ENCODE measurements at places on chromosomes 6 and 20.

GRCh38 chr20:17137692-17138091 lies 89.1 kb upstream of the PCSK2 start:
- DNase-seq, result no peak

GRCh38 chr20:21303872-21304586 lies 898 bp downstream of the XRN2 start:
- no peak for DNase-seq

- DNase-seq, result no peak
Observed at GRCh38 chr20:59902470-59902869, 31.0 kb downstream of the SYCP2 start.

- DNase-seq, result no peak
Observed at GRCh38 chr20:14555676-14556075, 218.3 kb upstream of the FLRT3 start.

GRCh38 chr6:148779142-148779562 lies 32.3 kb downstream of the UST start:
- DNase-seq, result no peak

DNA sequence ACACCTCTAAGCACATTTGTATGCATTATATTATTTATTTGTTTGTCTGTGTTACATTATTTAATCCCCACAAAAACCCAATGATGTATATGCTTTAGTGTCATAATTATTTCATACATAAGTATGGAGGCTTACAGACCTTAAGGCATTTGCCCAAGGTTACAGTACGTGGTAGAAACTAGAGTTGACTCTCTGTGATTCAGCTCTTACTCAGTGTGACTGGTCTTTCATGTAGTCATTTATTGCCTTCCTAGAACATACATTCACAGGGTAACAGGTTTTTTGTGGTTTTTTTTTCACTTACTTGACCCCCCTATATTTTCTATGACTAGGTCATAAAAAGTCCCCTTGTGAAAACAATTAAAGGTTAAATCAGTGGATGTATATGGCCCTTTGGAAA lies 566.8 kb downstream of the TFAP2A start:
- DNase-seq, result no peak

DNA sequence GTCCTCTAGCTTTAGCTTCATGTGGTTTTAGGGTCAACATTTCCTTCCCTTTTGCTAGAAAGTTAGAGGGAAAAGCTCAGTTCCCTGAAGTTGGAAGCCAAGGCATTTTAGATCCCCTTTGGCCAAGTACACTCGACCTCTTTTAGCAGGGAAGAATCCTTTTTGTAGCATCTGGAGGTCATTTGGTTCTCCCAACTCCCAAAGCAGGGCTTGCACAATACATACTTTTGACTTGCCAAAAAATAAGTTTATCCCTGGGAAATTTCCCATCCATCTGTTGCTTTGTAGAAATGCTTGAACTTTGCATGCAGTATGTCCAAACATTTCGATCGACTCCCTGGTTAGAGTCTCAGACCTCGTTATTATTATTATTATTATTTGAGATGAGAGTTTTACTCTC lies 4.6 kb upstream of the EDEM2 start:
- no peak for DNase-seq

- DNase-seq, result no peak
Observed at GRCh38 chr20:40631119-40631631, 57.9 kb downstream of the MAFB start.

DNA sequence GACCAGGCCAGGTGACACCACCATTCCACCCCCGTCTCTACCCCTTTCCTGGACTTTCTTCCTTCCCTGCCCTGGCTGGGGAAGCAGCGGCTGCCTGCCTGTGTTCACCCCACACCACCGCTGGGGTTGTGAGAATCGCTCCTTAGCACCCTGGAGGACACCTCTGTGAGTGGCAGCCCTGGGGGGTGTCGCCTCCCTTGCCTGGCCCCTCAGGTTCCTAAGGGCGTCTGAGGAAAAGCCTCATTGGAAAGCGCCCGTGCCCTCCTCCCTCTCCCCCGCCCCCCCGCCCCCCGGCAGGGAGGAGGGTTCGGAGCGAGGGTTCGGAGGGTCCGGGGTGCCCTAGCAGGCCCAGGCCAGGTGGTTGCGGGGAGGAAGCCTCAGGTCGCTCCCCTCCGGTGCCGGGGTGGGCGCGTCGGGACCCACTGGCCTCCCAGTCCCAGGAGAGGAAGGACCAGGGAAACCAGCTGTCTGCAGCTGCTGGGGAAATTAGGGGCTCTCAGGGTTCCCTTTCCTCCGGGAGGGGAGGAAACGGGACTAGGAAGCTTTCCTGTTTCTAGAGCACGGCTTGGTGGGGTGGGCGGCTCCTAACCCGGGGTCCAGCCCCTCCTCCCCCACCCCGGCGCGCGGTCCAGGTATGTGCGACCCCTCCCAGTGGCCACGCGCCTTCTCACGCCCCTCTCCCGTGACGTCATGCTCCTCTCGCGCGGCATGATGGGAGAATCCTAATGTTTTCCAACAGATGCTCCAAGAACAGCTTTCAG lies at the start of gene PHACTR3:
TSS of gene PHACTR3 (plus strand) at position 760 of the 761 bp plus-strand sequence. CDS start 475 bp downstream, outside the sequence.
- DNase-seq, result no peak

- DNase-seq, result no peak
Observed at GRCh38 chr6:169289619-169290339, 36.1 kb upstream of the THBS2 start.

GRCh38 chr6:119124079-119124824 lies 45.8 kb upstream of the FAM184A start:
- no peak for DNase-seq

DNA sequence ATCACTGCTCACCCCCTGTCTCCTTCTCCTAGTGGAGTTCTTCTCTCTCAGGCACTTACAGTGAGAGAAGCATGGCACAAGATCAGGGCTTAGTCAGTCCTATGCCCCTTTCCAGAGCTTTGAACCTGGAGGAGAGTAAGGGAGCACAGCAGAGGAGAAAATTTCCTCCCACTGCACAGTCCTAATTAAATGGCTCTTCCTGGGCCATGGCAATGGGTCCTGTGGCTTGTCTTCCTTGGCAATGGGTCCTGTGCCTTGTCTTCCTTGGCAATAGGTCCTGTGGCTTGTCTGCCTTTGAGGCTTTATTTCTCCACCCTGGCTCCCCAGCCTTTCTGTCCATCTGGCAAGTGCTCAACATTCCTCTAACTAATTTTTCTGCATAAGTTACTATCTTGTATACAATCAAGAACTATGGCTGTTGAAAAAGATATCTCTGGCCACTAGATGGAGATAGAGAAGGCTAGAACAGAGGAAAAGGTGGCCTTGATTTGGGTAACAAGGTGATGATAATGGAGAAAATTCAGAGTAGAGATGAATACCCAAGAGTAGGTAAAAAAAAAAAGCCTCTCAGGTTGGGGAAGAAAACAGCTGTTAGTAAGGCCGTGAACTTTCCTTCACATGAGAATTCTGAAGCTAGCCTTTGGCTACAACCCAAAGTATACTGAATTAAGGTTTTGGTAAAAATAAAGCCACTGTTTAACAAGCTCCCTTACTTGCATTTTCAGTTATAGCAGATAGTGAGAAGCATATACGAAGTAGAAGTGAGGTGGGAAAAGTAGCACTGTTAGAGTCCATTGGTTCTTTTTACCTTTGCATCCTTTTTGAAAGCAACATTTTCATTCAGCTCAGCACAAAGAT lies 504.9 kb downstream of the DOK5 start:
- no peak for DNase-seq

GRCh38 chr6:142822383-142822782 lies 122.6 kb downstream of the HIVEP2 start:
- peak; percentile 45 for DNase-seq

GRCh38 chr20:16606468-16607070 lies 33.3 kb upstream of the KIF16B start:
- no peak for DNase-seq

DNA sequence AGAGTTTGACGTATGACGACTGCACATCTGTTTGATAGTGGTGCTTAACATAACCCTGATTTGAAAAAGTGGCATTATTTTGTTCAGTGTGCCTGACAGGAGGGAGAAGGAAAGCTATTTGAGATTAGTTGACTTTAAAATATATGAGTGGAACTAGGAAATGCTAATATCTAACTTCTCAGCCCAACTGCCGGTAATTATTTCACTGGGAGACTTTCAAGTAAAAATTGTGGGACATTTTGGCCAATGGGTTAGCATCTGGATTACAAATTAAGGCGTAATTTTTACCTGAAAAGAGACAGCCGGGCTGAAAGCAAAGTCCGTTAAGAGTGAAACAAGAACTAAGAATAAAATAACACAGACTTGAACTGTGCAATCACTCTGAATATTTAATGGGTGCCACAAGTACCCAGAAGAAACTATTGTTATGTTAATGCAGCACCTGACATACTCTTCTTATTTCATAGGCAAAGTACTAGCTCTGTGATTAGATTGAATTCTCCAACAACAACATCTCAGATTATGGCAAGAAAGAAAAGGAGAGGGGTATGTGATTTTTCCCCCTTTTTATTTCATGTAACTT lies 2.0 kb downstream of the HEY2 start:
- DNase-seq, result no peak

DNA sequence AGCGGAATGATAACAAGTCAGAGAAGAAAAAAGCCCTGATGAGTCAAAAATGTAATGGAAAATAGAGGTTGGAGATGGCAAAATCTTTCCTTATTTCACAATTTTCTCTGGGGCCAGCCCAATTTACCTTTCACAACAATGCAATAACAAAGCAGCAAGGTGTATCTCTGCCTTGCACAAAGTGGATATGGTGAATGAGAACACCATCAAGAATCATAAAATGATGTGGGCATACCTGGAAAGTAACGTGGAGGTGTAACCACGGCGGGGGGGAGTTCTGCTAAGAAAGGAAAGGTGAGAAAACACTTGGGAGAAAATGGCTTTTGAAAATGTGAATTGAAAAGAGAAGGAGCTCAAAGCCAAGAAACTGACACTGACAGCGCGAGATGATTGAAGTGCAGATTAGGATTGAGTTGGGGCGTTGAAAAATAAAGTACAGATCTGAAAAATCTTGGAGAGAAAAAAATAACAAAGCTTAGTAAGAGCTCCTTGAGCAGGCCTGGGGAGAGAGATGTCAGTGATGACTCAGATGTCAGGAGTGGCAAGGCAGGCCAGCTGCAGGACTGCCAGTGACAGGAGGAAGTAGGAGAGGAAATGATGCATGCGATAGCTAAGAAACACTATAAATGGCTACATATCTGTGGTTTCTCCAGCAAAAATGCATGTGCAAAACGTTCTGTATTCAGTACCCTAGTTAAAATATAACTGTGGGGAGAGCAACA lies 26.2 kb downstream of the ARHGAP18 start:
- DNase-seq, result peak; percentile 74

DNA sequence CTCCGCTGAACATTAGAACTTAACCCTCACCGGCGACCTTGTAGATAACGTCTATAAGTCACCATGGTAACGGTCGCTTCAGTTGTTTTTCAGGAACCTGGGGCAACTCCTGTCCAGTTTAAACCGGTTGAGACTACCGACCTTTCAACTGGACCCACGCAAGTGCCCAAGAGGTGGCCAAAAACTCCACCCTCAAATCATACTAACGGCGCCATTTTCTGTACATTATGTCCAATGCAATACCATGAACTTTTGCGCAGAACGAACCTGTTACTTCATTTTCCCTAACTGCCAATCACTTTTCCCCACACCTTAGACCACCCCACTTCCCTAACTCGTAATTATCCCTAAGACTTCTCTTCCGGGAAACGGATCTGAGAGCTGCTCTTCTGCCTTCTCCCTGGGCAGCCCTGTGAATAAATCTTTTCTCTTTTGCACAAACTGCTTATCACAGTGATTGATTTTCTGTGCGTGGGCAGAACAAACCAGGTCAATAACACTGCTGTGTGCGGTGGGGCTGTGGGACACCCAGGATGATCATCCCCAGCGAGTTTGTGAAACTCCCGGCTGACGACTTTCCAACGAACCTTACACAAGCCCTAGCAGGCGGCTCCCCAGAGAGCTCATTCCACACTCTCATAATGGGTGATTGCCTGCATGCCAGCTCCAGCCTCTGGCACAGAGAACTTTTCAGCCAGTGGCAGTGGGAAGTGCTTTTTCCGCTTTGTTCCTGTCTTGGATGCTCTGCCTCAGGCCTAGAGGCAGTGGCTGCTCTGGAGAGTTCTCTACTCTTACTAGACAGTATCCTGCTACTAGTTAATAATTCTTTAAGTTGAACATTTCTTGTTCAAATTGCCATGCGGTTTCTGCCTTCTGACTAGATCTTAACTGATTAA lies 28.6 kb downstream of the GPX5 start:
- DNase-seq, result no peak

DNA sequence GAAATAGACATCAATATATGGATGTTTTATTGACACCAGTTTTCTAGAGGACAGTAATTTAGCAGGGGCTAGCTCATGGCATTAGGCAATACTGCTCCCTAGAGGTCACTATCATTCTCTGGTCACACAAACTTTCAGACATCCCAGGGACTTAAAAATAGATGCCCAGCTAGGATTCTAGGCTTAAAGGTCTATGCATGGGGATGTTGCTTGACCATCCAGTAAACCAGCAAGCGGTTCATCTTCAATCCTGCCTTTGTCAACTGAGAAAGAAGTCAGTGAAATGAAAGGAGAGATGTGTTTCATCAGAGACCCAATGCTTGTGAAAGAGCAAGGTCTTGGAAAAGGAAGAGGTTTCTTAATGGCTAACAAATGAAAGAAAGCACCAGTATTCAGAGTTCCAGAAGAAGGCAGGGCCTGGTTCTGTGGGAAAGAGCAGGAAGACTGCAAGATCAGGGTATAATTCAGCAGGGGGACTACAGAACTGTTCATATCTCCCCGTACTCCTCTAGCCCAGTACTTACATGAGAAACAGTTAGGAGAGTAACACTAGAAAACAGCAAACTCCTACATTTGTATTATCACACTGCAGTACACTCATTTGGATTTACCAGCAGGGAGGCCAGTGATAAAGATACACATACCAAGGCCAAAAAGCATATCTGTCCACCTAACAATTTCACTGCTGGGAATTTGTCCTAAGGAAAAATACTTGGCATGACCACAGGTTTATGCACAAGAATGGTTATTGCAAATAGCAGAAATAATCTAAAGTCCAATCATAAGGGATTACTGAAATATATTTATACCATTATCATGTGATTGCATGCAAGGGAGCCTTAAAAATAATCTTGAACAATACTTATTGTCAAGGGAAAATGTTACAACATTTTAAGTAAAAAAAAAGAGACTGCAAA lies 151.4 kb upstream of the LAMA2 start:
- no peak for DNase-seq

- no peak for DNase-seq
Observed at GRCh38 chr6:170231293-170232185, 59.3 kb downstream of the DLL1 start.

- no peak for DNase-seq
Observed at GRCh38 chr20:46683939-46684750, 5.1 kb downstream of the TP53RK start.

- no peak for DNase-seq
Observed at GRCh38 chr6:151279891-151280290, 40.1 kb downstream of the AKAP12 start.

GRCh38 chr6:128512296-128512695 lies 8.1 kb downstream of the PTPRK start:
- DNase-seq, result no peak

GRCh38 chr6:106241498-106241897 lies 84.1 kb downstream of the ATG5 start:
- no peak for DNase-seq
